ENCODE measurements at places on chromosomes 16 and 17.
A peak's percentile ranks its signal among the peaks of the same experiment; 100 is the strongest.

GRCh38 chr16:1494711-1495110 is 1.6 kb downstream of the TELO2 start:
- peak overlapping the region; percentile 95 for H3K4me3 ChIP-seq
- peaks cover 11% of the 10 kb centered on the region for H3K4me1 ChIP-seq
- H3K27ac ChIP-seq = no peak overlapping the region
- H3K36me3 ChIP-seq = peaks cover 31% of the 10 kb centered on the region

DNA sequence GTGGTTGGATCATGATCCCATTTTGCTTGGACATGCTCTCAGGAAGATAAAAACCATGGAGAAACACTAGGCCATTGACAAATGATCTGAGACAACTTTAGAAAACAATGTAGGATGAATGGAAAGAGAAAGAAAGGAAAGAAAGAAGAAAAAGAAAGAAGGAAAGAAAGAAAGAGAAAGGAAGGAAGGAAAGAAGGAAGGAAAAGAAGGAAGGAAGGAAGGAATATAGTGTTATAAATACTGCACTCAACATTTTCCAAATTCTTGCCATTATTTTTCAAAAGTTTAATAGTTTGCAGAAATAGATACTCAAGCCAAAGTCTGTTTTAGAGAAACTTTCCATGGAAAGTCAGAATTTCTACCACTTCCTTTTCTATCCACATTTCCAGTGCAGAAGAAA is 39.2 kb upstream of the CACNG3 start:
- no peak overlapping the region for H3K27ac ChIP-seq
- no peaks in the 10 kb centered on the region for H3K27me3 ChIP-seq
- H3K4me3 ChIP-seq = no peak overlapping the region
- DNase-seq = no peak
- no peaks in the 10 kb centered on the region for H3K4me1 ChIP-seq

DNA sequence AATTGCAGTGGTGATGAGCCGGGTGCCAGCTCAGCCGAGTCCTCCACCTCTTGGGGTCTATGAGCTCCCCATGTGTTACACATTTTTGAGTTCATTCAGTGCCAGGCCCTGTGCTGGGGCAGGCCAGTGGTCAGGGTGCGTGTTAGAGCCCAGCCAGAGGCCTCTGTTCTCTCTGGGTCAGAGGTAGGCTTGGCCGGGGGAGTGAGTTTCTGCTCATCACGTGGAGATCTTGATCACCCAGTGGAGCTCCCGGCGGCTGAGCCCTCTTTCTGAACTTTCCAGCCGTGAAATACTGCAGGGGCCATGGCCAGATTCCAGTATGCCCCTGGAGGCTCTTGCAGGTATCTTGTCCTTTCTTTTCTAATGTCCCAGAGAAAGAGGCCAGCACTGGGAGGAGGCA is 93.0 kb downstream of the RAP1GAP2 start:
- H3K4me3 ChIP-seq = no peak overlapping the region
- H3K4me1 ChIP-seq = no peaks in the 10 kb centered on the region
- no peak overlapping the region for H3K27ac ChIP-seq
- H3K36me3 ChIP-seq = no peaks in the 10 kb centered on the region
- H3K27me3 ChIP-seq = no peaks in the 10 kb centered on the region

DNA sequence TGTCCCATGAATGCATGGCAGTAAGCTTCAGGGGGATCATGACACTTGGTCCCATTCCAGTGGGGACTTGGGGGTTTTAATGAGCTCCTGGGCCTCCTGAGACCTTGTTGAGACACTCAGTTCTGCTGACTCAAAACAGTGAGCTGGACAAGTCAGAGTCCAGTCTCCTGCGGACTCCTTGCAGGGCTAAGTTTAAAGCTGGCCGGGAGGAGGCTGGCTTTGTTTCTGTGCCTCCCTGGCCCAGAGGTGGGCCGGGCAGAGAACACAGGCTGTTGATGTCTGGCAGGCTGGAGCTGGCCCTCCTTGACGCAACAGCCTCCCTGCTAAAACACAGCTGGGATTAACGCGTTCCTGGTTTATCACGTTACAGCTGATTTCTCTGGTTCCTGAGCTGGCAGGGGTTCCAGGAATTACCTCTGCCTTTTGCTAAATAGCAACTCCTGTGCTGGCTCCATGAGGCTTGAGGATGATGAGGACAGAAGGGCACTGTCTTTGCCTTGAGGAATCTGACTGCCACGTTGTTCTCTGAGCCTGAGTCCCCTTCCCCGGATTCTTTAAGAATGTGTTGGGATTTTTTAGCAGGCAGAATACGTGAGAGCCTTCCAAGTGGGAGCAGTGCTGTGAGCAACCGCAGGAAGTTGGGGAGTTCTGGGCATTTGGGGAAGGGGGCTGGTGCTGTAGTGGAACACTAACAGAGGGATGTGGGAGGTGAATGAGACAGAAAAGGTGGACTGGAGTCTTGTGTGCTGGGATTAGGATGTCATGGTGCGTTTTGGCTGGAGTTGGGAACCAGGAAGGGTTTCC is 2.0 kb downstream of the GPT2 start:
- no peaks in the 10 kb centered on the region for H3K27me3 ChIP-seq
- peaks cover 33% of the 10 kb centered on the region for H3K4me1 ChIP-seq
- peak overlapping the region; percentile 22 for H3K4me3 ChIP-seq
- no peaks in the 10 kb centered on the region for H3K36me3 ChIP-seq
- DNase-seq = no peak

DNA sequence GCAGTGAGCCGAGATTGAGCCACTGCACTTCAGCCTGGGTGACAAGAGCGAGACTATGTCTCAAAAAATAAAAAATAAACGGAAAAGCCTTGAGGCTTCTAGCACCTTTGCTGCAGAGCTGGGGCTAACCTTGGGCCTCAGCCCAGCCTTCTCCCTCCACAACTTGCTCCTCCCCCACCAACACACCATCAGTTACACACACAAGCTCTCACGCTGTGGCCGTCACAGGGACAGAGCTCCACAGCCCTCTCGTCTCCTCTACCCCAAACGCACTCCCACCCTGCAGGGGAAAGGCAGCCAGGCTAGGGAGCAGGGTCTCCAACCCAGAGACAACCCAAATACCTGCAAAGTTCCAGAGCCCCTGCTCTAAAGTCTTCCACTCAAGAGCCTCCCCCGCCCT is 22.0 kb upstream of the MRPS23 start:
- H3K36me3 ChIP-seq = peaks cover 10% of the 10 kb centered on the region
- no peak overlapping the region for H3K4me3 ChIP-seq
- no peaks in the 10 kb centered on the region for H3K27me3 ChIP-seq
- peaks cover 58% of the 10 kb centered on the region for H3K4me1 ChIP-seq
- DNase-seq = no peak

GRCh38 chr16:2673066-2673999 is 9.0 kb upstream of the KCTD5 start:
- peak overlapping the region; percentile 77 for H3K4me3 ChIP-seq
- peak overlapping the region; percentile 63 for H3K27ac ChIP-seq
- DNase-seq = peak; percentile 81
- H3K36me3 ChIP-seq = peaks cover 6% of the 10 kb centered on the region
- H3K4me1 ChIP-seq = peaks cover 6% of the 10 kb centered on the region
- no peaks in the 10 kb centered on the region for H3K27me3 ChIP-seq

GRCh38 chr16:87161822-87162676 is 155.1 kb downstream of the C16orf95 start:
- H3K27ac ChIP-seq = no peak overlapping the region
- no peak overlapping the region for H3K4me3 ChIP-seq
- H3K4me1 ChIP-seq = no peaks in the 10 kb centered on the region
- no peaks in the 10 kb centered on the region for H3K27me3 ChIP-seq

GRCh38 chr17:77542551-77543490 is 402.1 kb downstream of the SEC14L1 start:
- no peak overlapping the region for H3K4me3 ChIP-seq
- no peaks in the 10 kb centered on the region for H3K36me3 ChIP-seq
- no peaks in the 10 kb centered on the region for H3K27me3 ChIP-seq
- peaks cover 4% of the 10 kb centered on the region for H3K4me1 ChIP-seq
- DNase-seq = peak; percentile 53

DNA sequence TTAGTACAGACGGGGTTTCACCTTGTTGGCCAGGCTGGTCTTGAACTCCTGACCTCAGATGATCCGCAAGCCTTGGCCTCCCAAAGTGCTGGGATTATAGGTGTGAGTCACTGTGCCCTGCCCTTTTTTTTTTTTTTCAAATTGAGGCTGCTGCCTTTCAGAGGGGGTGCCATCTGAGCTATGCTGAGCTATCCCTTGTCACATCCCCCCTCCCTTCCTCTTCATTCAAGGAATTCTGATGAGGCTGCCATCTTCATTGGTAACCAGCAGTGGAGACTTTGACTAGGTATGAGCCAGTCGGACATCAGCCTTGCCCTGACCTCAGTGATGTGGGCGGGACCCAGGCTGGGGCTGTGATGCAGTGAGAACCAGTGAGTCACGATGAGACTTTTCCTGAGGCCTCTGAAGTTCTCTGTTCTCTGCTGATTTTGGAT is 24.4 kb upstream of the GPT2 start:
- no peaks in the 10 kb centered on the region for H3K36me3 ChIP-seq
- H3K4me1 ChIP-seq = peaks cover 9% of the 10 kb centered on the region
- no peaks in the 10 kb centered on the region for H3K27me3 ChIP-seq
- no peak overlapping the region for H3K4me3 ChIP-seq
- DNase-seq = no peak

DNA sequence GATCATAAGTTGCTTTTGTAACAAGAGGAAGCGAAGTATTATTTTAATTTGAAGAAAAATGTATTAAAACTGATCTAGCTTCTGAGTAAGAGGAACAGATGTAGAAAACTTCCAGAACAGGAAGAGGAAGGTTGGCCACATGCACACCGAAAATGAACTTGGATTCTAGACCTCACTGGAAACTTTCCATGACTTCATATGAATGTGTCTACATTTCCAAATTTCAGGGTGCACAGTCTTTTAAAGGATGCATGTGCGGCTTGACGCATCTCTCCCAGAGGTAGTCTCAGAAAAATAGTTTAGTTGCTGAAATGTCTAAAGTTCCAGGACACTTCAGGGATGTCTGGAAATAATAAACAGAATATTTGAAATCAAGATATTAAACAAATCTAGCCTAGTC is 275.1 kb upstream of the MYOCD start:
- no peak for DNase-seq
- no peaks in the 10 kb centered on the region for H3K36me3 ChIP-seq
- H3K27ac ChIP-seq = peak overlapping the region; percentile 27
- H3K27me3 ChIP-seq = no peaks in the 10 kb centered on the region
- H3K4me1 ChIP-seq = peaks cover 19% of the 10 kb centered on the region

- DNase-seq = no peak
- H3K4me1 ChIP-seq = no peaks in the 10 kb centered on the region
- no peak overlapping the region for H3K27ac ChIP-seq
Observed at GRCh38 chr16:13120557-13120956, 219.2 kb downstream of the SHISA9 start.

DNA sequence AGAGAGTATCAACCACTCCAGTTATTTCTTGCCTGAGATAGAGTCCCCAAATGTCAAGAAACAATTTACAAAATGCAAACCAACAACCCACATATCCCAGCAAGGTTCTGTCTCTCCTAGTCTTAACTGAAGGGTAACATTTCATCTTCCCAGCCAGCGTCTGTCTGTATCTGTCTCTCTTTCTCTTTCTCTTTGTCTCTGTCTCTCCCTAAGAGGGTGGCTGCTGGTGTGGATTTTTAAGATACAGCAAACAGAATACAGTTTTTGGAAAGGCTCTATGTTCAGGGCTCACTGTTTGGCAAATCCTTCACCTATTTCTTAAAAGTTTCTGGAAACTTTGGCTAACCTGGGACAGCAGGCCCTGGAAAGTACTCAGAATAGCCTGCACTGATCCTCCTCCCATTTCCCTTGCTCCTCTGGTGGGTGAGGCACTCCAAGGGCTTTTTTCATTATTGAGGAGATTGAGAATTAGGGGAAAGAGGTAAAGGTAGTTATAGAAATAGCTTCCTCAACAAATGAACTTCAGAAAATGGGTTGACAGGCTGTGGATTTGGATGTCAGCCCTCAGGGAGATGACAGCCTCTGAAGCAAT is 6.2 kb downstream of the HOXB4 start:
- DNase-seq = no peak
- peak overlapping the region; percentile 64 for H3K4me3 ChIP-seq
- peak overlapping the region; percentile 97 for H3K27ac ChIP-seq
- peaks cover 47% of the 10 kb centered on the region for H3K4me1 ChIP-seq
- H3K27me3 ChIP-seq = no peaks in the 10 kb centered on the region

DNA sequence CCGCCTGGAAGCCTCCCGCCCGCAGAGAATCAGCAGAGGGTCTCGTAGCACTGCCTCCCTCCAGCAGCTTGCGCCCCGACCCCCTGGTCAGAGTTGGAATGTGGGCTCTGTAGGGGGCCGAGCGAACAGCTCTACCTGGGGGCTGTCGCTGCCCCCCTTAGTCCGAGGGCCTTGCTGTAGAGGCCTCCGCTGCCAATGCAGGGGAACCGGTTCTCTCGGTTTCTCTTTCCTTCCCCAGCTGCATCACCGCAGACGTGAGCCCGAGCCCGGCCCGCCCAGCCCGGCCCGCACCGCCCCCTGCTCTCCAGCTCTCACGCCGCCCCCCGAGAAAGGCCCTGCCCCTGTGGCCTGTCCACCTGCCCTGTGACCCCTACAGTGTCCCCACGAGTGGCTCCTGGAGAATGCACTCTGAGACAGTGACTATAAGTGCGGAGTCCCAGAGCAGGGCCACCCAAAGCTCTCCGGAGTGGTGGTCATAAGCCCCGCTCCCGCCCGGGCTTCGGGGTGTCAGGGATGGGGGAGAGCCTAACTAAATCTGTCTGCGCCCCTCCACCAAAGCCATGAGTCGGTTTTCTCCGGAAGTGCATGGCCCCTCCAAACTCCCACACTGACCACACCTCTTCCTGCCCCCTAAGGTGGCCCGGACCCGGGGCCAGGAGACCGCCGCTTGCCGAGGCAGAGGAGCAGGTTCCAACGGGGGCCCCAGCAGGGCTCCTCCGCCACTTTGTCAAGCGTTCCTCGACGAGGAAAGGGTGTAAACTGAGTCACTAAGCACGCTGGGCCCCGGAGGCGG is 1.7 kb downstream of the ARHGAP27 start:
- H3K4me1 ChIP-seq = peaks cover 45% of the 10 kb centered on the region
- DNase-seq = no peak
- H3K27me3 ChIP-seq = no peaks in the 10 kb centered on the region
- no peak overlapping the region for H3K27ac ChIP-seq
- peak overlapping the region; percentile 74 for H3K4me3 ChIP-seq

- H3K27me3 ChIP-seq = no peaks in the 10 kb centered on the region
- H3K27ac ChIP-seq = peak overlapping the region; percentile 42
- no peaks in the 10 kb centered on the region for H3K4me1 ChIP-seq
- DNase-seq = peak; percentile 56
- H3K4me3 ChIP-seq = peak overlapping the region; percentile 78
Observed at GRCh38 chr17:7204828-7205461, 14.7 kb downstream of the DLG4 start.

DNA sequence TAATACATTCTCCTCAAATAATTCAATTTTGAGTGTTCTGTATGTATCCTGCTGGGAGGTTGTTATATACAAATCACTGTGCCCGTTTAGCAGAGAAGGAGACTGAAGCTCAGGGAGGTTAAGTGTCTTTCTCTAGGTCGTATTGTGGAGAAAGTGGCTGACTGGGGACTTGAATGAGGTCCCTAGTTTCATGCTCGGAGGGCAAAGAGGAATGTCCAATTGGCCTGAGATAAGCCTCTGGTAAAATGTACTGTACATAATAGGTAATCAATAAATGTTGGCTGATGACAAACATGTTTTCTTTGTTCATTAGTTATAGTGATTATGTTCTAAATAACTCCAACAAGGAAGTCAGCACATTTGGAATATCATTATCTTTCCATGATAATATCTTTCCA is 442.6 kb downstream of the UTP18 start:
- no peaks in the 10 kb centered on the region for H3K36me3 ChIP-seq
- no peak for DNase-seq
- no peaks in the 10 kb centered on the region for H3K27me3 ChIP-seq
- no peak overlapping the region for H3K27ac ChIP-seq

- no peaks in the 10 kb centered on the region for H3K36me3 ChIP-seq
- no peak for DNase-seq
- H3K27me3 ChIP-seq = no peaks in the 10 kb centered on the region
Observed at GRCh38 chr16:88287219-88287618, 95.5 kb upstream of the ZNF469 start.
